CD4-positive, alpha-beta memory T cell (primary cell): ENCODE measurements at places on chromosomes 16 and 17. TPM values are rescaled to one million over a fixed set of nuclear protein-coding genes. Genes with fewer than 3 reads are reported as not detected.

TEKT1 gene
- total RNA-seq: not detected

NPW gene
- total RNA-seq: not detected

MYH11 gene
- total RNA-seq: not detected

HSPB9 gene
- not detected for total RNA-seq

SKA2 gene
- total RNA-seq: 19.6 TPM

PRR35 gene
- total RNA-seq: not detected

CDRT15L2 gene
- total RNA-seq: not detected

PRDM7 gene
- not detected for total RNA-seq

RSKR gene
- 29.6 TPM for total RNA-seq

CSH2 gene
- not detected for total RNA-seq

LRRC36 gene
- not detected for total RNA-seq

ABCC12 gene
- not detected for total RNA-seq

TAC4 gene
- total RNA-seq: not detected

TERB1 gene
- total RNA-seq: 0.83 TPM

OR1A1 gene
- not detected for total RNA-seq

PYY gene
- total RNA-seq: not detected

ADCY9 gene
- total RNA-seq: 8.1 TPM

SMTNL2 gene
- not detected for total RNA-seq

KRTAP2-2 gene
- not detected for total RNA-seq

HSF5 gene
- total RNA-seq: 2.4 TPM

PPY gene
- total RNA-seq: not detected

CCL4L2 gene
- total RNA-seq: 1.1 TPM

PAFAH1B1 gene
- 152 TPM for total RNA-seq

TEDC2 gene
- total RNA-seq: 0.44 TPM

MMP25 gene
- total RNA-seq: 3.0 TPM

IGSF6 gene
- total RNA-seq: 3.9 TPM

KPNB1 gene
- total RNA-seq: 268 TPM

ZNHIT3 gene
- total RNA-seq: 66.6 TPM

NOL11 gene
- total RNA-seq: 56.6 TPM

SPATA20 gene
- 14.1 TPM for total RNA-seq

SLC47A1 gene
- total RNA-seq: not detected

IKZF3 gene
- 116 TPM for total RNA-seq

CNGB1 gene
- not detected for total RNA-seq

OR1F1 gene
- total RNA-seq: 0.49 TPM

C17orf67 gene
- total RNA-seq: 9.5 TPM

SGCA gene
- not detected for total RNA-seq

ARHGDIG gene
- not detected for total RNA-seq

METTL9 gene
- 92.8 TPM for total RNA-seq

KRTAP9-4 gene
- not detected for total RNA-seq

PABPN1L gene
- not detected for total RNA-seq

DNAAF1 gene
- not detected for total RNA-seq

VTN gene
- total RNA-seq: not detected

INTS2 gene
- total RNA-seq: 18.7 TPM

KLHDC4 gene
- 82.4 TPM for total RNA-seq

SLC38A8 gene
- not detected for total RNA-seq

TRIM72 gene
- total RNA-seq: not detected

MIS12 gene
- 45.0 TPM for total RNA-seq
